ENCODE measurements at places on chromosomes 5 and 9. TPM values are rescaled to one million over a fixed set of nuclear protein-coding genes. Genes with fewer than 3 reads are reported as not detected.

DNA sequence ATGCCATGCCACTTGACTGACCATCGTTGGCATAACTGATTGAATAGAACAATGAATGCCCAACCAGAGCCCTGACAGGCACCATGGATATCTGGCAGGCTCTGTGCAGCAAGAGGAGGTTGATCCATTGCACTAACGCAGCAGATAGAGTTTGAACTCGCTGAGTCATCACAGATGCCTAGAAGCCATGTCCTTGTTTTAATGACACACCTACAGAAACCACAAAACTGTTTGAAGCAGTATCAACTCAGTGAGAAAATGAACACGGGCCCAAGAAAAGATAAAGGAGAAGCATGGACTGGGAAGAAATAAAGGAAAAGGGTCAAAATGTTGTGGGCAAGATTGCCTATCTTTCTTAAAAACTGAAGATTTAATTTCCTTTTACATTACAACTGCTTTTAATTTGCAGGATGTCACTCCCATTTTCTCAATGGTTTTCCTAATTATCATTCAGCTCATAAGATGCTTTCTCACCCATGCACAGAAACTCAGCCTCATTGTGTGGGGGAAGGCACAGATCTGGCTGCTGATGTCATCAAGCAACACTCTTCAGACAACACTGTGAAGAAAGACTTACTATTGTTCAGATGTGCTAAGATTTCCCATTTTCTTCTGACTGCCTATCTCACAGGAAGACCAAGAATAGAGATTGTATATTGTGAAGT is 129.0 kb downstream of the PIK3R1 start:
- no peak for DNase-seq

DNA sequence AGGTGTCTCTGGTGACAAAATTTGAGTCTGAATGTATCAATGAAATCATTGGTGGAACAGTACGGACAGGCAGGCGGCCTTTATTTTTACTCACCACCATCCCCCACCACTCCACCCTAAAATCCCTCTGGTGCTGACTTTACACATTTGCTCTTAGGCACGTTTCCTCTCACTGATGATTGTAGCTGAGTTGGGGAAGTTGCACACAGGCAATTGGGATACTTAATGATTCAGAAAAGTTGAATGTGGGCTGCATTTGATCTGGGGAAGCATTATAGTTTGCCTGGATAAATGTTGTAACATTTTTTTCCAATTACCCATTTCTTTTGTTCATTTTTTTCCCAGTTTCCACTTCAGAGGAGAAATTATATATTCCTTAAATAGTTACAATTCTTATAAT is 658.4 kb downstream of the TLR4 start:
- DNase-seq = no peak

DNA sequence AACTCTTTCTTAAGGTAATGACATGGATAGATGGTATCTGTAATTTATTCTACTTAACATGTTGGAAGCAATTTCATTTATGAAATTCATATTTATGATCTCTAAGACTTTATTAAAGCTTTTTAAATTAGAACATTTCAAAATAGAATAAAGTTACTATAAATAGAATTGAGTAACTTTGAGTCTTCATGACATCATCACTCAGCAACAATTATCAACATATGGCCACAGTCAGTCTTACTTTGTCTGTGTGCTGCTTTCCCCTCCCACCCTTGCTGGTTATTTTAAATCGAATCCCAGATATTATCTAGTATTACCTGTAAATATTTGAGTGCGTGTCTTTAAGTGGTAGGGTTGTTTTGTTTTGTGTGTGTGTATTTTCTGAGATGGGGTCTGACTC is 65.2 kb downstream of the IPO11 start:
- no peak for DNase-seq

The SIT1 gene
- polyA plus RNA-seq = 0.14 TPM

GRCh38 chr9:131682261-131682660 is 57.6 kb downstream of the RAPGEF1 start:
- DNase-seq = no peak

The CHMP5 gene
- polyA plus RNA-seq = 56.7 TPM

DNA sequence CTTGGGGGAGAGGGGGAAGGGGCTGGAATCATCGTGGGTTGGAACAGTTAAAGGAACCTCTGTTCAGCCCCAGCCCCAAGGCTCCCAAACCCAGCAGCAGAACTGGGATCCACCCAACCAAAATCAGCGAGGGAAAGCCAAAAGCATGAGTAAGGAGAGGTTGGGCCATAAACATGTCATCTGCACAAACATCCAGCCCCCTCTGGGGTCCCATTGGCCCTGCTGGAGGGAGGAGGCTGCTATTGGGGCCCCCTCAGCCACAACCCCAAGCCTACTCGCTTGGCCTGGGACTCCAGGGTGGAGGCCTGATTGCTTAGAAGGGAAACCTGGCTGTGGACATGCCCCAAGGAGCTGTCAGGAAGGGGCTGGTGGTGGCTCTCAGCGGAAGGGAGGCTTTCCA is 154.9 kb downstream of the FGF18 start:
- peak; percentile 82 for DNase-seq

The WNK2 gene
- 167 TPM for polyA plus RNA-seq
